ENCODE measurements at places on chromosomes 16 and 17. TPM values are rescaled to one million over a fixed set of nuclear protein-coding genes. Genes with fewer than 3 reads are reported as not detected.

KRT222 gene
- total RNA-seq: not detected

ST6GALNAC2 gene
- total RNA-seq: 0.91 TPM

ZNF469 gene
- total RNA-seq: 1.5 TPM

PITPNM3 gene
- total RNA-seq: 0.72 TPM

CRHR1 gene
- total RNA-seq: 0.36 TPM

DPEP3 gene
- total RNA-seq: not detected

CDH15 gene
- total RNA-seq: 418 TPM

All from myocyte (in vitro differentiated cells).